ENCODE measurements at places on chromosomes 4 and X.
A peak's percentile ranks its signal among the peaks of the same experiment; 100 is the strongest.

- DNase-seq: peak; percentile 58
Observed at GRCh38 chr4:54228056-54228527, 1.0 kb upstream of the PDGFRA start.

- DNase-seq: peak; percentile 19
Observed at GRCh38 chrX:118594697-118595420, 99.2 kb downstream of the DOCK11 start.

- no peak for DNase-seq
Observed at GRCh38 chrX:24184018-24184417, 34.5 kb downstream of the ZFX start.

DNA sequence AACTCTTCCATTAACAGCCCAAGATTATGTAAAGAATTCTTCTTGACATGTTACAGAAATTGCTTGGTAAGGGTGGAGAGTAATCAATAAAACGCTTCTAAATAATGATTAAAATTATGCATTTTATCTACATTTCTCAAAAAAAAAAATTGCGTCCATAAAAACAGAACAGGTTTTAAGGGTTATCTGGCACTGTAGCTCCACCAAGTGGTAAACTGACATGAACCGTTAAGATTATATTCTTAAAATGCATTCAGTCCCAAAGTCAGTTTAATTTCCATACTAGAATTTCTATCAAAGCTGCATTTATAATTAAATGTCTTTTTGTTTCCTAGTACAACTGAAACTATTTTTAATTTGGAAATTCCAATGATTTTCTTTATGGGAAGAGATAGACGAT lies 214.0 kb upstream of the UGT8 start:
- peak; percentile 11 for DNase-seq

DNA sequence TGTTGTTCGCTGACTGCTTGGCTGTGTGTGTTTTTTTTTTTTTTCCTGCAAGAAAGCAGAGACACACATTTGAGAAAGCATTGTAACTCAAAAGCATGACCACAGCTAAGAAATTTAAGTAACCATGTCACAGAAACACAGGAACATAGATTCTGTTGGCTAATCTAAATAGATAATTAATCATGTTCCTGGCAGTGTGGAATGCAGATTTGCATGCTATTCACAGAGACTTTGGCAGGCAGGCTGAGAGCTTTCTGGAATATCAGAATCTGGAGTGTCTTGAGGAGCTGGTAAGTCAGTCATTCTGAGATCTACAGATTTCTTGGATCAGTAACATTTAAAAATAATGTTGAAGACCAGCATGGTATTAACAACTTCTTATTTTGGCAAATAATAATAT lies 33.2 kb upstream of the SMS start:
- no peak for DNase-seq

DNA sequence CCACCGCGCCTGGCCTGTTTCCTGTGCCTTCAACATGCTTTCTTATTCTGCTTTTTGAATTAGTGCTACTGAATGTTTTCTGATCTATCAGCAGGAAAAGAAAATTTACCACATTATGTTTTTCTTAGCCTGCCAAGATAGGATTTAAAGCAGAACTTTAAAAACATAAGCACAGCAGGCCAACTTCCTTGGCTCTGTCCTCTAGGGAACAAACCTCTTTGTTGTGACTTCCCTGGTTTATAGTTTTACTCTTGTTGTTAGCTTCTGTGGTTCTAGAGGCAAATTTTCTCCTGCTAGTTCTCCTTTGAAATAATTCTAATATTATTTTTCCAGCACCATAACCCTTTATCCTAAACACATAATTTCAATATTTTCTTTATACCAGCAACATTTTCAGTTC lies 605.1 kb downstream of the ADGRL3 start:
- no peak for DNase-seq

DNA sequence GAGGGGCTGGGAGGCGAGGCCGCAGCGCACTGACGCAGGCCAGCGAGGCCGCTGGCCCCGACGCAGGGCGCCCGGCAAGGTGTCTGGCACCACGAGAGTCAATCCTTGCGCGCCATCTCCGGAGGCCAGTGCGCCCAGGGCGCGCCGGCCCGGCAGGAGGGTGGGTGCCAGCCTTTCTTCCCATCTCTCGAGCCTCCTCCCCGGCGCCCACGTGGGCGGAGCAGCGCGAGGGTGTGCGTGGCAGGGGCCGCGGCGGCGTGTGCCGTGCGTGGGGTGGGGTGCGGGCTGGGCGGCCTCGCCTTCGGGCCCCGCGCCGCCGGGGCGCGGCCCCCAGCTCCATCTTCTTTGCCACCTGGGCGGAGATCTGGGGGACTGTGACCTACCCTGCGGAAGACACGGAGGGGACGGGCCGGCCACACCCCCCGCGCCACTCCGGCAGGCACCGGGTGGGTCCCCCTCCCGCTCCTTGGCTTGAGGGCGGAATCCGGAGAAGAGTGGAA lies 877 bp downstream of the JAKMIP1 start:
- no peak for DNase-seq

- no peak for DNase-seq
Observed at GRCh38 chrX:17550011-17550410, 175.0 kb downstream of the NHS start.

DNA sequence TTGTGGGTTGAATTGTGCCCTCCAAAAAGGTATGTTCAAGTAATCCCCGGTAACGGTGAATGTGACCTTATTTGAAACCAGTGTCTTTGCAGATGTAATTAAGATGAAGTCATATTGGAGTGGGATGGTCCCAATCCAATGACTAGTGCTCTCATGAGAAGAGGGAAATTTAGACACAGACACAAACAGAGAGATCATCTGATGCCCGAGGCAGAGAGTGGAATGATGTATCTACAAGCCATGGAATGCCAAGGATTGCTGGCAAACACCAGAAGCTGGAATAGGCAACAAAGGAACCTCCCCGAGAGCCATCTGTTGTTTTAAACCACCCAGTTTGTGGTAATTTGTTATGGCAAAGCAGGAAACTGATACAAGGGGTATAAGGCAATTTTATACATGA lies 35.1 kb downstream of the RPS6KA3 start:
- DNase-seq: no peak

Measured in suppressor macrophage treated with lipopolysaccharide for 4 hours (primary cell).